A549 (cell line): ENCODE measurements at places on chromosomes 1 and 21. TPM values are rescaled to one million over a fixed set of nuclear protein-coding genes. Genes with fewer than 3 reads are reported as not detected.

TNFSF18 gene
- polyA plus RNA-seq: not detected in 3 replicates

- no peak for DNase-seq
Observed at GRCh38 chr1:94115254-94115899, 5.6 kb downstream of the ABCA4 start.

NDUFV3 gene
- polyA plus RNA-seq: 20.7 to 22.8 TPM (median 22.0 TPM) in 3 replicates

- no peak for DNase-seq
Observed at GRCh38 chr1:203040513-203041275, 14.4 kb downstream of the PPFIA4 start.

DNA sequence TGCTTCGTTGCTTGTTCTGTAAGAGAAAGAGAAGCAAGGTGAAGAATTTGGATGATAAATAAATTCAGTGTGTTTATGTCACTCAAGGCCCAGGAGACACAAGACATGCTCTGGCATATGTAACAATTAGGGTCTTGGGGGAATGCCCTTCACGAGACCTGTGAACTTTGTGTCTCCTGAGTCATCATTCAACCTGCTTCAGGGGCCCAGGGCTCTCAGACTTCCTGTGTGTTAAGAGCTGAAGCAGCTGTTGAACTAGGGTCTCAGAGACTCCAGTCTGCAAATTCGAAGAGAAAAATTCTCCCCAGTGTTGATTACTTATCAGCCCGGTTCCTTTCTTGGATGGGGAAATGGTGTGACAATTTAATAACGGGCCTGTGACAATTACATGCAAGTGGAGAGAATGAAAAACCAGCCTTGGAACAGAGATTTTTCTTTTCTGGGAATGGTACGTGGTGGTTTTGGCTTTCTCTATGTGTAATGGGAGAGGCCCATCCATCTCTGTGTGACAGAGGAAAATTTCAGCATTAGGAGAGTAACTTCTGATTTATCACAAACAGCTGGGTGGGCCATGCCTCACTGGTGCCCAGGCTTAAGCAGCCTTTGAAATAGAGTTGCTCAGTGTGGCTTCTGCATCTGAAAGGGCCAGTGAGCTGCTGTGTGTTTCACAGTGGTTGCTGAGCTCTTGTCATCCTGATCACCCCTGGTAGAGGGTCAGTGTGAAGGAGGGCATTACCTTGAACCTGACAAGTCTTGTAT lies 22.4 kb downstream of the HUNK start:
- no peak for DNase-seq

LAD1 gene
- polyA plus RNA-seq: 0.67 to 1.1 TPM (median 0.87 TPM) in 3 replicates

GRCh38 chr1:97207868-97208267 lies 486.3 kb downstream of the PTBP2 start:
- no peak for DNase-seq

GRCh38 chr21:33121715-33122475 lies 52.0 kb downstream of the OLIG1 start:
- DNase-seq: no peak

- no peak for DNase-seq
Observed at GRCh38 chr21:44791993-44792392, 9.6 kb downstream of the UBE2G2 start.

DNA sequence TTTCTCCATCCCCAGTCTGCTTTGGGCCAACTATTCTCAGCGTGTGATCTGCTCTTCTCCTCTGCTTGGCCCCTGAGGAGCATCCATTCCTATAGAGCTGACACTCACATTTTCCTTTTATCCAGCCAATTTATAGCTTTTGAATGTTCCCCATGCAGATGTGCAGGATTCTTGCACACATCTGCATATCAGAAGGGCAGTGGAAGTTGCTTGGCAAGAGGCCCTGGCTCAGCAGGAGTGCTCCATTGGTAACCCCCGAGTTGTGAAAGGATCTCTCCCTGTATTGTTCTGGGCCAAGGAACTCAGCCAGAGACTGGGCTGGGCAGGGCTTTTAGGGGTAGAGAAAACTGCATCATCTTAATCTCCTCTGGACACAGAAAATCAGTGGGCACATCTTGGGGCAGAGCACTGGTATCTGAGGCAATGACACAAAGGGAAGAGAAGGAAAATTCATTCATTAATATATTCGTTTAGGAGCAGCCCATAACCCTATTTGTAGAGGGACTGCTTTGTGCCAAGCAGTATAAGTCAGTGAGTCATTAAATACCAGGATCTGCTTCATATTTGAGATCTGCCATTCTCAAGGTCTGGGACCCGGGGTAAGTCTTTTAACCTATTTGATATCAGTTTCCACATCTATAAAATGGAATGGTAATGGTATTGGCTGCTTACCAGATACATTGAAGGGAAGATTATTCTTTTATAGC lies 31.0 kb upstream of the BEND5 start:
- no peak for DNase-seq

- no peak for DNase-seq
Observed at GRCh38 chr1:101148980-101149379, 87.8 kb upstream of the S1PR1 start.

GRCh38 chr1:23452011-23452411 lies 27.5 kb upstream of the TCEA3 start:
- DNase-seq: no peak

DNA sequence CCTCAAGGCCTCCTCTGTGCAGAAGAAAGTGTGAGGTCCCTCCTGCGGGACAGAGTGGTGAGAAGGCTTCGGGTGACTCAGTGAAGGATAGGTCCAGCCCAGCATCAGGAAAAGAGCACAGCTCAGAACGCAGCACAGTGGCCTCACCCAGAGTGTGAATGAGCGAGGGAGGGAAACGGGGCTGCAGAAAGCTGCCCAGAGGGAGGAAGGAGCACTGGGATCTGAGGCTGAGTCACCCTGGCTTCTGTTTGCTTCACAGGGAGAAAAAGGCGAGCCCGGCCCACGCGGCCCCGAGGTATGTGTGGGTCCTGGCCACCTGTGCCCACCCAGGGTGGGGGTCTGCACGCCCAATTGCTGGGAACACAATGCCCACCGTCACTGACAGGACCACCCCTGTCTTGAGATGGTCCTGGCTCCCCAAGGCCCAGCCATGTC lies 24.3 kb downstream of the COL6A2 start:
- peak; percentile 23 for DNase-seq

GRCh38 chr1:10724511-10724910 lies 71.9 kb downstream of the CASZ1 start:
- DNase-seq: no peak

DNA sequence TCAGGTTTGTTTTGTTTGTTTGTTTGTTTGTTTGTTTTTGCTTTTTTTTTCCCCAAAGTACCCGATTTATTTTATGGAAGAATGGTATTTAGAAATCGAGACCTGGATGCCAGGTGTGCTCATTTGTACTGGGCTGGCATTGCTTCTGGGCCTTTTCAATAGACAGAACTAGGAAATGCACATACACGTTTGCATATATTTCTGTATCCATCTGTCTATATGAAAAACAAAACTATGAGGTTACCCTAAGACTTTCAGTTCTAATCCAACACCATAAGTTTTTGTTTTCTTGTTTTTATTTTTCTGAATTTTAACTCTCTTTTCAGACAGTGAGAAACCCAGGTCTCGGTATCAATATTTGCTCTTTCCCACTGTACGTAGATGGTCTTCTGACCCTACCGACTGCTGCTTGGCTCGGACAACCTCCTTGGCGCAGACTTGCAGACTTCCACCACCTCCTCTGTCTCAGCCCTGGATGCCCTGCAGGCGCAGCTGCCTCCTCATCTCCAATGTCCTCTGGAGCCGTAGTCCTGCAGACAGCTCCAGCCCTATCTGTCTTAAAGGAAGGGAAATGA lies 171.7 kb downstream of the NEK7 start:
- DNase-seq: no peak

- no peak for DNase-seq
Observed at GRCh38 chr1:247209396-247209795, 37.6 kb upstream of the ZNF124 start.

- DNase-seq: no peak
Observed at GRCh38 chr21:22355949-22356348, 1357.7 kb downstream of the NCAM2 start.

NASP gene
- 262 to 273 TPM (median 272 TPM) in 3 replicates for polyA plus RNA-seq

DNA sequence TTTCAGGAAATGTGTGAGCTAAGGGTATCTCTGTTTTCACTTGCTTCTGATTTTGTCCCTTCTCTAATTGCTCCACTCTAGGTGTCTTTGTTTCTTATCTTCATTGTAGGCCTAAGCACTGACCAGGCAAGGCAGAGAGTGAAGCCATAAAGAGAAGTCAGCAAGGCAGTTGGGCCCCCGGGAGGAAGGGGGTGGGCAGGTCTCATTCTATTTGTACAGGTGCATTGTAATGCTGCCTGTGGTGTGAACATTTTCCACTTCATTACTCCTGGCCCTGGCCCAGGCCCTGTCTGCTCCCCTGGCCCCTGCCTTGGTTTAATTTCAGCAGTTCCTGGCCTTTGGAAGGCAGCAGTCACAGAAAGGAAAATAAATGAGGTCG lies 86.4 kb upstream of the JUN start:
- no peak for DNase-seq

GRCh38 chr1:154533952-154534844 lies 24.3 kb downstream of the UBE2Q1 start:
- peak; percentile 77 for DNase-seq

AGBL4 gene
- polyA plus RNA-seq: not detected in 3 replicates

DNA sequence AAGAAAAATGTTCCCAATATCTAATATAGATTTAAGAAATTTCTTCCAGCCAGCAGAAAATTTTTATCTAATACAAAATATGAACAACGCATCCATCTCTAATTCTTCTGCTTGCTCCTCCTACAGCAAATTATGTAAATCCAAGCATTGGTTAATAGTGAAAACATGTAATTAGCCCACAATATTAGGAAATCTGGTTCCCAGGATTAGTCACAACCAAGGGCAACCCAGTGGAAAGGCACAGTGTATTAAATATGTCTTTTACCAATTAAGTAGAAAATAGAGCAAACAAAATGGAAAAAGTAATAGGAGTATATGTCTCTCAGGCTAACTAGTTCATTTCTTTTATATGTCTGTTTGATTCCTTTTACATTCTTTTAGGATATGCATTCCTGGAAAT lies 59.4 kb upstream of the IFI44L start:
- DNase-seq: no peak

GRCh38 chr1:245298781-245299180 lies 144.0 kb downstream of the KIF26B start:
- no peak for DNase-seq

DNA sequence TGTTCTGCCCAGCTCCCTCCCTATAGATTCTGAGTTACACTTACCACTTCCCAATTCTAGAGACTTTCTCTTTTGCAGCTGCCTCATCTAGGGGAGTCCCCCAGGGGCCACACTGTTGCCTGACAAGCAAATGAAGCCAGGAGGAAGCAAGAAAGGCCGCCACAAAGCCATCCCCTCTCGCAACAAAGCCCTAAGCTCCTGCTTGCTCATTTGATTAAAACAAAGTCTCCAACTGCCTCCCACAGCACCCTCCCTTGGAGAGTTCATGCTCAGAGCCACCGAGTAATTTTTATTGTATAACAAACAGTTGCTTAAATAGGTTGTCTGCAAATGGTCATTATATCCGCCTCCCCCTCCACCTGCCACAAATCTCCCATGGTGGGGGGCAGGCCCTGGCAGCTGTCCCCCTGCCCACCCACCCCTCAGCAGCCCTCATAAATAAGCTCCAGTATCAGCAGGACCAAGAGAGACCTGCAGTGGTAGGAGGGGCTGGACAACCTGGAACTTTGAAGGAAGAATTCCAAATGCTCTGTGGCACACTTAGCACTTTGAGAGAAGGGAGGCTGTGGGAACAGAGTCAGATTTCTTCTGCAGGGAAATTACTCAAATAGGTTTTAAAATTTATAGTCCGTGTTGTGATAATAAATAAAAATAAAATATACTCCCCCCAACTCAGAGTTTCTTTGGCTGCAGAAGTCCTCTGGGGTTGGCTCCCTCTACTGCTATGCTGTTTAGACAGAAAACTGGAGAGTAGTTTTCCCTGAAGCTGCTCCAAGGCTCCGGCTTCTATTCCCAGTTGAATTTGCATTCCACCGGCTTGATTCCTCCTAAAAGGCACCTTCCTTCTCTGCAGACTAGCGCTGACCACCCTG lies 237.5 kb downstream of the TTLL7 start:
- no peak for DNase-seq

GBP6 gene
- polyA plus RNA-seq: not detected in 3 replicates

GRCh38 chr1:233639611-233640010 lies 25.7 kb downstream of the KCNK1 start:
- DNase-seq: no peak

NGF gene
- 1.4 to 1.6 TPM (median 1.6 TPM) in 3 replicates for polyA plus RNA-seq

ZMYM4 gene
- 12.2 to 12.7 TPM (median 12.6 TPM) in 3 replicates for polyA plus RNA-seq

DNA sequence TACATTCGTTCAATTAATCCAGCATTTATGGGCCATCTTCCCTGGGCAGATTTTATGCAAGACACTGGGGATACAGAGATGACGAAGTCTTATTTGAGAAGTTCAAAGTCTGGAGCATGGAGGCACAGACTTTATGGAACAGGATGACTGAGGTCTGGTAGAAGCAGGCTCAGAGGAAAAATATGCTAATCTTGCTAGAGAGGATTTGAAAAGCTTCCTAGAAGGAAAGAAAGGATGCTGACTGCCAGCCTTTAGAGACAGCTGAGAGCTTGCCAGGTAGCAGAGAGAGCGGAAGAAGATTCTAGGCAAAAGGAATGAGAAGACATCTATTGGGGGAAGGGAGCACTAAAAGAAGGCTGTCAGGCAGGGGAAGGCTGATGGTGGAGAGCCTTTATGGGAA lies 75.5 kb upstream of the ATP5PO start:
- no peak for DNase-seq

DNA sequence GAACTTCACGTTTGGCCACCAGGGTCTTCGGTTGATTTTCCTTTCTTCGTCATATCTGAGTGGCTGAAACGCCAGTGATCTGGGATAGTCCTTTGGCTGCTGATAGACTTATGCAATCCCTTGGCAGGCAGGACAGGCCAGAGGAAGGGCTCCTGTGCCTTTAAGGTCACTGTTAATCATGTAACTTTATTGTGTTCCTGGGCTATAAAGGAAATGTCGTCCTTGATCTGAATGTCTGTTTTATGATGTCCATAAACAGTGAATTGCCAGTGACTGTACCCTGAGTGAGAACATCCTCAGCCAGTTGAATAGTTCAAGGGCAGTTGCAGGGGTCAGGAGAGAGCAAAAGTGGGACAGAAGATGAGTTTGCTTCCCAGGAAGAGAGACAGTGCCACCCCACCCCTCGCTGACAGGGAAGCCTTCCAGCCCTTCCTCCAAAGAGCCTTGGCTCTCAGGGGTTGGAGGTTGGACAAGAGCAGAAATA lies 68.0 kb downstream of the PDE9A start:
- no peak for DNase-seq
